ENCODE measurements at places on chromosomes 16 and 17.
A peak's percentile ranks its signal among the peaks of the same experiment; 100 is the strongest.

DNA sequence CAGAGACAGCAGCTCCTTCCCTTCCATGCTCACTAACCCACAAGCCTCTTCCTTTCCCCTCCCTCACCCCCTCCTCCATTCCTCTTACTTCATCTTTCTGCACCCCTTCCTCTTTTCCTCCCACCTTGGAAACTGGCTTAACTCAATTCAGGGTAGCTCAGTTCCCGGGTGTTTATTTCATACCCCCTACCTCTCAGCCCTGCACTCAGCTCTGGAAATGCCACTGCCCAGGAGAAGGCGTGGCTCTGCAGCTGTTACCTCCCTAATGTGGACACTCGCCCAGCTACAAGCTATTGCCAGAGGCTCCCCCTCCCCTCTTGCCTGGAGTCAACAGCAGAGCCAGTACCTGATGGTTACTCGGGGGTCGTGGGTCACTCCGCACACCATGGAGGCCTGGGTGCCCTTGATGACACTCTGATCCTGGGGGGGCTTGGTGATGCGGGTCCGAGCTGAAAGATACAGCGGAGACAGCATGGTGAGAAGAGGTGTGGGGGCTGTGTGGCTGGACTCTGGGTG, 118.4 kb upstream of the CDC42EP4 start:
- DNase-seq: no peak

GRCh38 chr16:11060364-11060763, 116.0 kb downstream of the CLEC16A start:
- DNase-seq: no peak

DNA sequence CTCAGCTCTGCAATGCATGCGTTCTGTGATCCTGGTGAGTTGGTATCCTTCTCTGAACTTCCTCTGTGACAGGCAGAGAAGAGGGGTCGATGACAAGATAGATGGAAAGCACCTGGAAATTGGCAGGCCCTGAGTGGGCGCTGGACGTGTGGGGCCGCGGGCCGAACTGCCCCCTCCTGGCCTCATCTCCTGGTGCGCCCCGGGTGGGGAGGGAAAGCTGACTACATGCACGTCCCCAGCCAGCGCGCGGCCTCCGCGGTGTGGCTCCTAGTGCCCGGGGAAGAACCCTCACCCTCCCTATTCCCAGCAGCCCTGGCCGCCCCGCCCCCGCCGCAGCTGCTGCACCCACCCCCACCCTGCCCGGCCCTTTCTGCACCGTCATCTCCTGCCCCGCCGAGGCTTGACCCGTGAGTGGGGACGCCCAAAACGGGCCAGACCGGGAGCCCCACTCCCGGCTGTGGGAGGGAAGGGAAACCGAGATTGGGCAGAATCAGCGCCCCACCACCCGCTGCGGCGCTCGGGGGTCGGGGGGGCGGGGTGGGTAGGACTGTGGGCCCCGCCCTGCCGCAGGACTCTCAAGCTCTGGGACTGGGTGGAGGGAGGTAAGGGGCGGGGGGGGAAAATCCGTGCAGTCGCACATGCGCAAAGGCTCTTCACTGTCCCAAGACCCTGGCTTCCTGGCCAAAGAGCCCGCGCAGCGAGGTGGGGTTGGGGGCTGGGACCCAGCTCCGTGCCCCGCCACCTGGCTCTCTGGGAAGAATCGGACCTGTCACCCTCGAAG, at the start of gene NOL3:
Gene NOL3, plus strand, starts transcription at position 371 of the 781 bp plus-strand sequence.
- peak; percentile 41 for DNase-seq

DNA sequence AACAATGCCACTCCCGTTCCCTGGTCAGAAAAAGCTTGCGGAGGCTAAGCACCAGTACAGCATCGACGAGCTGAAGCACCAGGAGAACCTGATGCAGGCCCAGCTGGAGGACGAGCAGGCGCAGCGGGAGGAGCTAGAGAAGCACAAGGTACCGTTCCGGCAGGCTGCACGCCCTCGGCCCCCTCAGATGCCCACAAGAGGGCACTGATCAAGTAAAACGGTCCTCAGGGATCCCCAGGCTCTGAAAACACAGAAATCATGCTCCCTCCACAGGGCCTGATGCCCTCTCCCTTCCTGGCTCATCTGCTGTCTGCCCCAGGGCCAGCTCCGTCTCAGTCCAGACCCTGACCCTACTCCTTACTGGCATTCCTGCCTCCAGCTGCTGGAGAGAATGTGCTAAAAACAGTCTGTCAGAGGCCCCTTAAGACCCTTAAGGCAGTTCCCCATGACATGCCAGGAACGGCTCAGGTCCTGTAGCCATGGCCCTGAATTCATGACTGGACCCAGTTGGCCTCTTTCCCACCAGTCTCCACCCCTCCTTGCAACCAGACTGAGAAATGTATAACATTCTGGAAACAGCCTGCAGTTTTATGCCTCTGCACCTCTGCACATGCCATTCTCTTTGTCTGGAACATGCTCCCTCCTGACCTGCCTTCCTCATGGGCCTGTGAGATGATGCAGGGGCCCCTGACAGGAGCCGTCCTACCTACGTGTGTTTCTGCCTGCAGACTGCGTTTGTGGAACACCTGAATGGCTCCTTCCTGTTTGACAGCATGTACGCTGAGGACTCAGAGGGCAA, 21.8 kb downstream of the DRC3 start:
- DNase-seq: peak; percentile 4

DNA sequence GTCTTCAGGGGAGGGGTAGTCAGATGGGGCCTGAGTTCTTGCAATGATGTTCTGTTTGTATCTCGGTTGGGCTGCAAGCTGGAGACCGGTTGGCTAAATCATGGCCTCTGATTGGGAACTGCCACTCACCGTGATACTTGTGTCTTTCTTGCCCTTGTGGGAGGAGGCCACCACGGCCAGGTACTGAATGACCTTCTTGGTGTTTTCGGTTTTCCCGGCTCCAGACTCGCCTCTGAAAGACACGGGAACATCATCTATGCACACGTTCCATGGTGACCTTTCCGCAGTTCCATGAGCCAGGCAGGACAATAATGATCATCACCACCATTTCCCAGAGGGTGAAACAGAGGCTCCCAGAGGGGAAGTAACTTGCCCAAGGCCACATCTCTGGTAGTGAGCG, 70.3 kb downstream of the MYH11 start:
- DNase-seq: no peak

- DNase-seq: no peak
These were observed 29.4 kb downstream of the MSI2 start for GRCh38 chr17:57285701-57286100.

DNA sequence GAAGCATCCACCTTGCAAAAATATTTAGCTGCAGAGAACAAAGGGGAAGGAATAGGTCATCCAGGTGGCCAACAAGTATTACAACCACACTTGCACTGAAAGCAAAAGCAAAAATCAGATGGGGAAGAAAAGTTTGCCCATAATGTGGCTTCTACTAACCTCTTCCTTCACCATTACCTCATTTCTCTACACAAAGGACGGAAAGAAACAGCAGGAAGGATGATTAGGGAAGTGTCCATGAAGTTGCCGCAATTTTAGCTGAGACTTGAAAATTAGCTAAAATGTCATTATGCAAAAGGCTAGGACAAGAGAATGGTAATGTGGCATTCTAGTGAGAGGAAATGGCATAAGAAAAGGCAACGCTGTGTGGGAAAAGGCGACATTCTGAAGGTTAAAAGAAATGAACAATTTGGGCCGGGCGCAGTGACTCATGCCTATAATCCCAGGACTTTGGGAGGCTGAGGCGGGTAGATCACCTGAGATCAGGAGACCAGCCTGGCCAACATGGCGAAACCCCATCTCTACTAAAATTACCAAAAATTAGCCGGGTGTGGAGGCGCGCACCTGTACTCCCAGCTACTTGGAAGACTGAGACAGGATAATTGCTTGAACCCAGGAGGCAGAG, 13.7 kb downstream of the KANSL1 start:
- DNase-seq: no peak

DNA sequence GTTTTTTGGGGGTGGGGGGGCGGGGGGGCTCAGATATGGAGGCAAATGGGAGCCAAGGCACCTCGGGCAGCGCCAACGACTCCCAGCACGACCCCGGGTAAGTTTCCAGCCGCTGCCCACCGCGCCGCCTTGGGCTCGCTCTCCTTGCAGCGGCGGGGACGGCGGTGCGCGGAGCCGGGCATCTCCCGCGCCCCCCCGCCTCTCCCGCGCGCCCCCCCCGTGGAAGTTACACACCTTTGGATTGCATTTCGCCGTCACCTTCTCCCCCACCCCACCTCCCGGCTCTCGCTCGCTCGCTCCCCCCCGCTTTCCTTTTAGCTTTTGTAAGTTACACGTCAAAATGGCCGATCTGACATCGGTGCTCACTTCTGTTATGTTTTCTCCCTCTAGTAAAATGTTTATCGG, 387 bp downstream of the MSI2 start:
- peak; percentile 18 for DNase-seq

GRCh38 chr16:3952737-3953131, 72.2 kb upstream of the CREBBP start:
- DNase-seq: no peak

- no peak for DNase-seq
These were observed 29.4 kb downstream of the KATNIP start for GRCh38 chr16:27579087-27579980.
